Small intestine (tissue), 16 donors: ENCODE measurements at places on chromosomes 1 and 21.
A peak's percentile ranks its signal among the peaks of the same experiment; 100 is the strongest.

- peak; percentile 12 for DNase-seq
Measured at GRCh38 chr1:30790850-30791778, 33.5 kb upstream of the LAPTM5 start.

GRCh38 chr1:112906150-112906698, 49.8 kb downstream of the SLC16A1 start:
- no peak for DNase-seq

DNA sequence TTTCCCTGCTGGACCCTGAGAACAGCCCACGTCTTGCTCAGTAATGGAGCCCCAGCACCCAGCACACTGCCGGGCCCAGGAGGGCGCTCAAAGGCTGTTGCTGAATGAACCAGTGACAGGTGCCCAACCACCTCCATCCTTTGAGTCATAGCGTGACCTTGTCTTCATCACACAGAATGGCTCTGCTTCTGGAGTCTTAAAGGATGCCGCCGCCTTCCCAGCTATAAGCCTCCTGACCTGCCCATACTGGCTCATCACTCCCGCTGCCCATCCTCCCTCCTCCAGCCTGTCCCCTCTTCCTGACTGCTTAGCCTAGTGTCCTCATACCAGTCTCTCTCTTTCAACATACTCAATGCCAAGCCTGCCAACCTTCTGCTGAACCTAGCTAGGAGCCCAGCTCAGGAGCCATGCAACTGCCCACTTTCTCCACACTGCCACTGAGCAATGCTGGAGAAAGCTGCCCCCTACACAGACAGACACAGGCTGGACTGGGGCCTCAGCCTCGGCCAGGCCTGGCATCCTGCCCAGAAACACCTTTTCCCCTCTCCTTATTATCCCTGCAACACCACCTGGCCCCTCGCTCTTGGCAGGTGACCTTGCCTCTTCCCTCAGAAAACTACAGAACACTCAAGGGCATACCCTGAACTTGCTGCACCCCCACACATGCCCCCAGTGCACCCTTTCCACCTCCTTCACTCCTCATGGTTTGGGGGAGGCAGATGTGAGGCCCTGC, 14.1 kb downstream of the TTC39A start:
- peak; percentile 45 for DNase-seq

- no peak for DNase-seq
Measured at GRCh38 chr1:89945852-89946476, 48.9 kb upstream of the ZNF326 start.

GRCh38 chr1:192756847-192757246, 52.0 kb upstream of the RGS2 start:
- no peak for DNase-seq

GRCh38 chr1:21503706-21504377, 5.4 kb upstream of the ALPL start:
- DNase-seq: no peak

- DNase-seq: no peak
Measured at GRCh38 chr1:157488156-157488555, 64.2 kb downstream of the FCRL5 start.

- peak; percentile 52 for DNase-seq
Measured at GRCh38 chr1:226798427-226799411, 59.6 kb upstream of the ITPKB start.

GRCh38 chr1:7076572-7076971, 291.3 kb downstream of the CAMTA1 start:
- DNase-seq: no peak

DNA sequence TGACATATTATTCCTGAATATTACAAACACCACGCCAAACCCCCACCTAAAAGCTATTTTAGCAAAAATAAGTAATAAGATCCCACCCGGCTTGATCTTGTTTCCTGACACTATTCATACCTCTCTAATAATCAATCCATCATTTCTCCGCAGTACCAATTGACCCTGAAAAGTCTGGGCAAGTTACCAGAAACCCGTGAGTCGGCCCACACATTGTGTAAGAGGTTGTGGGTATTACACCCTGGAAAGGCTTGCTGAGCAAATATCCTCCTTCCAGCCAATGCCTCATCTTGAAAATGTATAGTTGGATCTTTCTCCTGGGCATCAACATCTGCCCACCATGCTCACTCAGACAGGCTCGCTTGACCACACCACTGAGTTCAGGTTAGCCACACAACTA, 451.0 kb downstream of the TTLL7 start:
- no peak for DNase-seq

GRCh38 chr21:45963232-45963570, 18.4 kb upstream of the COL6A1 start:
- no peak for DNase-seq

DNA sequence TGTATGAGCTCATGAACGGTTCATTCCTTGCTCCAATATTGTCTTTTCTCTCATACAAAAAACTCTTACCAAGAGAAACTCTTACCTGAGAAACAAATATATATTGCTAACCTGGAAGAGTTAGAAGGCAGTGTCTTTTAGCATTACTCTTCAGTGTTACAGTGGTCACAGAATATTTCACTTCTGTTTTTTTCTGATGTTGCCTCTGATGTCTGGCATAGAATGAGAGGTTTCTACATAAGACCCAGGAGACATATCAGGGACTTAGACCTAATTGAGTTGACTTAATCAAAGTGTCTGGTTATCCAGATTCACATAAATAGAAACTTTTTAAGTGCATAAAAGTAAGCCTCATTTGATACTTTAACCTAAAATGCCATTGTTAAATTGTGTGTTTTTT, 923.8 kb downstream of the TTLL7 start:
- no peak for DNase-seq

- DNase-seq: no peak
Measured at GRCh38 chr1:31218705-31219104, 21.0 kb downstream of the NKAIN1 start.

DNA sequence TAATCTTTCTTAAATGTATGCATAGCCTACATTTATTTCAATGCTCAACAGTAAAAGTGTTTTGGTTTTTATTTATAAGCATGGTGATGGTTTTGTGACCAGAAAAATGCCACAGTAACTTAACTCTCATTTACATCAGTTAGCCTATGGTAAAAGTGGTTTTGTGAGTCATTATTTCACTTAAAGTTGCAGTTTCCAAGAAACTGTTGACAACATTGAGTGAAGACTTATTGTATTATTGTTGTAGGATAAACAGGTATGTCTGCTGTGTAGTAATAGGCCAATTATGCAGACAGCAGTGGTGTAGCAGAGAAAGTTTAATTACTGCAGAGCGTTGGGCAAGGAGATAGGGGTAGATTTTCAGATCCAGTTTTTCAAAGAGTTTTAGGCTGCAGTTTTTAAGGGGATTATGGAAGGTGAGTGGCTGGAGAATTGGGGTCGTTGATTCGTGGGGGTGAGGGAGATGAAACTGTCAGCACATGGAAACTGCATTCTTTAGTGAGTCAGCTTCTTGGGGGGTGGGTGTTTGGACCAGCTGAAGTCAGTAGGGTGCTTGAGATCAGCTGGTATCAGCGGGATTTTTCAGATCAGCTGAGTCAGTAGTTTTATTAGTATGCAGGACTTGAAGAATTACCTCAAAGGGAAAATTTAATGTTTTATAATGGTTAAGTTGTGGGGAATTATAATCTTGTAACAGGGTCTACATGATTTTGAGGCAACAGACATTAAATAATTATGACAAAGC, 168.7 kb upstream of the FMN2 start:
- DNase-seq: no peak

DNA sequence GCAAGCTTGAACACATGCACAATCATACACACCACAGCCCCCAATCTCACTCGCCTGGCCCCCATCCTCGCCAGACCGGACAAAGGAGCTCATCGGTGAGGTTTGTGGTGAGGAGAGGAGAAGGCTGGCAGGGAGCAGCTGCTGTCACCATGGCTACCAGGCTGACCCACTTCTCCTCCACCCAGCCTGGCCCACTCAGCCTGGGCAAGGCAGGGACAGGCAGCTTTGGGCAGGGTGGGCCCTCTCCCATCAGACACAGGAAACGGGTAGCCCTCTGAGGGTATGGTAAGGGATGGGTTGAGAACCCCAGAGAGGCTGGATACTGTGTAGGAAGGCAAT, 15.9 kb downstream of the RIMS3 start:
- DNase-seq: no peak

DNA sequence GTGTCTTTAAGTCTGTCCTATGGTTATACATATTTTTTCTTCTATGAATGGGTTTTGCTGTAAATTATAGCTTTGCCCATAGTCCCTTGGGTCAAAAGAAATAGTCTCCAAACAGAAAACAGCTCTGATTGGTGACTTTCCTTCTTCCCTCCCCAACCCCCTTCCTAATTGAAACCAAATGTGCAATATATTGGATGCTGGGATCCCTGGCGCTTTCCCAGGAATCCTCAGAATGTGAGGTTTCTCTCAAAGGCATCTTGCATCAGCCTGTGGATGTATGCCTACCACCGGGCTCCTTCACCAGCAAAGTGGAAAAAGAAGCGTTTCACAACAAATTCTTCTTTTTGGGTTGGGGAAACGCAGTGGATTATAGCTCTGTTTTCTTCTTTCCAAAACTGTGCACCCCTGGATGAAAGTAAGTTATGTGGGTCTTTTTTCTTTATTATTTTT, at the start of gene DDR2:
Gene DDR2, plus strand, starts transcription at position 248 of the 450 bp plus-strand sequence. CDS start 86,600 bp downstream, outside the sequence.
- DNase-seq: no peak

- no peak for DNase-seq
Measured at GRCh38 chr1:203517426-203518110, 23.6 kb downstream of the OPTC start.

- no peak for DNase-seq
Measured at GRCh38 chr1:113918243-113918642, 10.9 kb upstream of the HIPK1 start.

- DNase-seq: no peak
Measured at GRCh38 chr1:55861676-55862340, 646.6 kb upstream of the USP24 start.

- no peak for DNase-seq
Measured at GRCh38 chr1:87598429-87598828, 269.7 kb downstream of the LMO4 start.

DNA sequence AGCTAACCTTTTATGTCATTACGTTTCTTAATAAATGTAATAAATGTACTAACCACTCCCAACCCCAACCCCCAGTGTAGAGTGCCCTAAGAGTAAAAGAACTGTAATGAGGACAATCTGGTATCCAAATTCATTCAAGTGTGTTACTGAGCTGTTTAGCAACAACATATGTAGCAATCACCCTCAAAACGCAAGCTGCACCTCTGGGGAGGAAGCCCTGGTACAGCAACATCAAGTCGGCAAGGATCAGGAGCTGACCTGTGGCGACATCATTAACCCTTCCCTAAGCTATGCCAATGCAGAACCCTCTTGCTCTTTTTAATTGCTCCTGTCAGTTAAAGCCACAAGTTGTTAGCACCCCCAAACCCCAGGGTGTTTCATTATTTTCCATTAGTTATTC, 47.1 kb downstream of the STX6 start:
- no peak for DNase-seq

DNA sequence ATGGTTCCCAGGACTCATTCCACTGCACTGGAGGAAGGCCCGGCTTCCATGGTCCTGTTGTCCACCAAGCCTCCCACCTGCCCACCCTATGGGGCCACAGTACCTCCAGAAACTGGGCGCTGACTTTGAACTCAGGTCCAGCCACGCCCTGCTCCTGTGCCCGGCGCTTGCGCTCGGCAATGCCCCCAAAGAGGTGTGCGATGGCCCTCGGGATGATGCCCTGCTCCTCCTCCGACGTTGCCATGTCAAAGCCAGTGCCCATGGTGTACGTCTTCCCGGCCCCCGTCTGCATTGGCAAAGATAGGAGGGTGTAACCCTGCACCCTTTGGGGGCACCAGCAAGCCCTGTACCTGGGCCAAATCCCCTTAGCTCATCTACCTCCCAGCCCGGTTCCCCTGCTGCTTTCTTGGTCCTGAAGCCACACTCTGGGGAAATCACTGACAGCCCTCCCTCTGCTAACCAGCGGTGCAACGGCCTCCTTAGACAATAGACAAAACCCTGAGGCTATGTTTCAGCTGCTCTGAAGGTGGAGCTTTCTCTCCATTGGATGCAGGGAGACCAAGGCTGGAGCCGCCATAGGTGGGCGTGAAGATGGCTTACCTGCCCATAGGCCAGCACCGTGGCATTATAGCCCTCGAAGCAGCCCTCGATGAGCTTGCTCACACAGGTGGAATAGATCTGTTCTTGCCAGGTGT, 14.7 kb downstream of the KIF21B start:
- no peak for DNase-seq

DNA sequence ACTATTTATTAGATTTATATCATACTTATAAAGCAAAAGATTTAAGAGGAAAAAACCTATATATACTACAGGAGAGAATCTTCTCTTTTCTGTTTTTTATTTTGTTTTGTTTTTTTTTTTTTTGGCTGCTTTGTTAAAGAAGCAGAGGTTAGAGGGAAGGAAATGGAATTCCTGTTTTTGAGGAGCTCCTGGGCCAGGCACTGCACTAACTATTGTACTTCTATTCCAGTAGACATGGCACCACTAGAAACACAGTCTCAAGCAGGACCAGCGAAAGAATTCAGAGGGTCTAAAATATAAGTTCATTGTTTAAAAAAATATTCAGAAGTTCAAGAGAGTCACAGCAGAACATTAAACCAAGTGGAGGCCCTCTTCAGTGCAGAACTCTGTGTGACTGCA, 54.7 kb upstream of the CNN3 start:
- no peak for DNase-seq

- no peak for DNase-seq
Measured at GRCh38 chr1:116458695-116459094, 85.7 kb downstream of the ATP1A1 start.

DNA sequence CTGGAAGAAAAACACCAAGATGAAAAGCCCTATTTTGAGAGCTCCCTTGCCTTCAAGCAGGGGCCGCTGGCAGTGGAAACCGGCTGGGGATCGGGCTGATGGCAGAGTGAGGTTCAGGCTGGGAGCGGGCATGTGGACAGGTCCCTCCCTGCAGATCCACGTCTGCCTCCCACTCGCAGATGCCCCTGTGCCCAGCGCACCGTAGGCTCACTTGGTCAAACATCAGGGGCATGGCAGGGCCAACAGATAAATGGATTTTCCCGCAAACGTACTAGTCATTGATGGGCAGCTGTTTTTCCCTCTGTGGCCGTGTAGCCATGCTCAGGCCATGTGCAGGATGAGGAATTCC, 6.6 kb upstream of the C1orf174 start:
- DNase-seq: no peak

- no peak for DNase-seq
Measured at GRCh38 chr1:70667494-70668170, 256.6 kb downstream of the CTH start.
